ENCODE measurements at places on chromosomes 4 and X.

DNA sequence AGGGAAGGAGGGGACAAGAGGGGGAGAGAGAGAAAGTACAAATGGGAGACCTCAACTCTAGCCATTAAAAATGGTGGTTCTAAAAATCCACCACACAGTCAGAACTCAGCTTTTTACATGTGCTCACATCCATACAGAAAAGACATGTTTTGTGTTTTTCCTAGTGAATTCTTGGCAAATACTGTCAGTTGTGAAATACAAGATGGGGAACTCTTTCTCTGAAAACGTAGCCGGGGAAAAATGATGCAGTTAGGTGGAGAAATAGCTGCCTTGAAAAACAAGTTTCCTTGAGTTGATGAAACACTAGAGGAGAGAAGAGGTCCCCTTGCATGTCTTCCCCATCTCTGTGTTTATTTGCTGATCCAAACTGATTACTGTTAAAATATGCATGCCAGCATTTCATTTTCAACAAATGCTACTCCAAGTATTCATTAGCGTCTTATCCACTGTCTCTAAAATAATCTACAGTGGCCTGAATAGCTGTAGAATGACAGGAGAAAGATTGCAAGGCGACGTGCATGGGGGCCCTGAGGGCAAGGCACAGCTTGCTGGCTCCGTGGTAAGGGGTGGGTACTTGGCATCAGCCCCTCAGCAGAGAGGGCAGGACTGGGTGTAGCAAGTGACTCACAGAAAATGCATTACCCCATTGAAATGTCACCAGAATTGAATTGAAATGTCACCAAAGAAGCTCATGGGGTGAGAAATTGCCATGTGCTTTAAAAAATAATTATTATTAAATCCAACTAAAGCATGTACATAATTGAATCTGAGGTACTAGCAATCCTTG, 48.1 kb upstream of the TBL1X start:
- no peak for DNase-seq

- DNase-seq = no peak
These were observed 146.4 kb downstream of the VEGFC start for GRCh38 chr4:176646311-176646710.

- DNase-seq = no peak
These were observed 678 bp downstream of the BMP3 start for GRCh38 chr4:81030981-81031791.

DNA sequence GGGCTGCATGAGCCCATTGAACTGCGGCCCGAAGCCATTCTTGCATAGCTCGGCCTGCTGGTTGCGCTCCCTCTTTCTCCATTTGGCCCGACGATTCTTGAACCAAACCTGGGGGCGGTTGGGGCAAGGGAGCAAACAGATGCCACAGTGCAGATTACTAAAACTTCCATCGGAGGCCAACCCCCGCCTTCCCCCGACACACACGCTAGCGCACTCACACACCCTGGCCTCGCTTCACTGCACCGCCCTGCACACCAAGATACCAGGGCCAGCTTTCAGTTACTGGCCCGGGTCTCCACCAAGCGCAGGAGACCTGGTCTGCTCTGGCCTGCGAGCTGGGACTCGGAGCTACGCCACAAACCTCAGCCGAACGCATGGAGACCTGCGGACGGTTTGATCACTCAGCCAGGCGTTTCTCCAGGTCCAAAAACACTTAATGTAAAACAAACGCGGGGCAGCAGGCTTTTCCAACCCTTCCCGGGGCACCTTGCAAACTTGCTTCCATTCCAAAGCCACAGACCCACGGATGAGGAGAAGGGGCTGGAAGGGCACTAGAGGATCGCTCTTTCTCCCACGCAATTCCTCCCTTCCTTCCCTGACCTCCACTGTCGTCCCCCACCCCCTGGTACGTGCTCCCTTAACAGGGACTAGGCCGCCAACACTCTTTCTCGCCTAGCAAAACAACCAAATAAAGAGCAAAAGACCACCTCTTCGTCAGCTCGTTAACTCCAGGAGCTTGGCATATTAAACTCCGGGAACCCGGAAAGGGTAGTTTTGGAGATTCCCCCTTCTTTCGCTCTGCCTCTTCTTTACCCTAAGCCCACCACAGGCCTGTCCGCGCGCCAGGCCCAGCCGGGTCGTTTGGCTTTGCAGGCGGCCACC, 4.1 kb downstream of the PITX2 start:
- no peak for DNase-seq

- DNase-seq = no peak
These were observed 90.7 kb downstream of the PAPSS1 start for GRCh38 chr4:107629318-107629717.

Data from NCI-H526 treated with DMSO at 0.1 percent for 48 hours (cell line).